Nephron progenitor cell (in vitro differentiated cells): ENCODE measurements at places on chromosomes 1 and 21.

- no peak for DNase-seq
Measured at GRCh38 chr1:190599670-190600069, 122.0 kb upstream of the BRINP3 start.

DNA sequence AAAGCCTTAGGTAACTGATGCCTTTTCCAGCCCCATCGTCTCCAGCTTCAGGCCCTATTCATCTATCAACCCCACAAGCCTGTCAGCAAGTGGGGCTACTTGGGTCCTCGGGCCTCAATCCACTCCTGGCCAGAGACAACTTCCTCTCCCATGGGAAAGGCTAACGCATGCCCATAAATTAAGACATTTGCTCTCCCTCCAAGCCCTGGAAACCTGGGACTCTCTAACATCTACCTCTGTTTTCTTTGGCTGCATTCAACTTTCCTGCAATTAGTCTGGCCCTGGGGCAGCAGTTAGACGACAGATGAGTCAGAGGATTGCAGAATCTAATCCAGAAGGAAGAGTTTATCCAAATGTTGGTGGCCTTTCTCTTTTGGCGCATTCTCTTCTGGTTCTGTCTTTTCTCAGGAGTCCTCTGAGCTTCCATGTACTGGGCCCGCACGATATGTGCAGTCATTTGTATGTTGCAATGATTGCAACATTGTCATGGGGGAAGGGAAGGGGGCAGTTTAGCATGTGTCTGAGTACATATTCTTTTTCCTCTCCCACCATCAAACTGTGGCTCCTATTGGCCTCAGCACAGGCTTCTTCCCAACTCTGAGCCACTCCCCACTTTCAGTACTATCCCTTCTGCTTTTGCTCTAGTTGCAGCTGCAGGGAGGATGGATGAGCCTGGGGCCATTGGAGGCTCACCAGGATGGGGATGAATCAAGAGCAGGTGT, 54.4 kb downstream of the NAV1 start:
- no peak for DNase-seq

DNA sequence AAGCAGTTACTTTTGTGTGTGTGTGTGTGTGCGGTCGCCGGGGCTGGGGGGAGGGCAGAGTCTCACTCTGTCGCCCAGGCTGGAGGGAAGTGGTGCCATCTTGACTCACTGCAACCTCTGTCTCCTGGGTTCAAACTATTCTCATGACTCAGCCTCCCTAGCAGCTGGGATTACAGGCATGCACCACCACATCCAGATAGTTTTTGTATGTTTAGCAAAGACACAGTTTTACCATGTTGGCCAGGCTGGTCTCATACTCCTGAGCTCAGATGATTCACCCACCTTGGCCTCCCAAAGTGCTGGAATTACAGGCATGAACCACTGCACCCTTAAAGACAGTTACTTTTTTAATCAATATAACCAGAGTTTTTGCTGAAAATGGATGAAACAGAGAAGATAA, 207.0 kb downstream of the PTPRC start:
- DNase-seq: no peak

GRCh38 chr1:161265305-161265704, 6.8 kb downstream of the PCP4L1 start:
- DNase-seq: no peak

- no peak for DNase-seq
Measured at GRCh38 chr1:19080721-19081120, 124.2 kb upstream of the IFFO2 start.

- peak; percentile 87 for DNase-seq
Measured at GRCh38 chr1:10694633-10695627, 101.5 kb downstream of the CASZ1 start.

DNA sequence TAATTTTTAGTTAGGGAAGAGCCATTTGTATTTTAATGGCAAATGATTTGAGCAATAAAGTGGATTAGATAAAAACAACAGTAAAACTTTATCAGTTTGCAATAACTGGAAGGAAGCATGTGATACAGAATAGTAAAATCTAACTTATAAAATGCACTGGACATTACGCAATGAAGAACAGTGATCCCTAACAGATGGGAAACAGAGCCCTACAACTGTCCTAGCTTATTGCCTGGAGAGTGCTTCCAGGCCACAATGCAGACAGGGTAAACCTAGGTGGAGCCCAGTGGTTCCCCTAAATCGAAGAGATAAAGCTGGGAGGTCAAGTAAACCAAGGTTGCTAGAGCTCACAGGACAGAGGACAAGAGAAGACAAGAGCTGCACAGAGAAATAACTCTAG, 7.0 kb downstream of the OMA1 start:
- no peak for DNase-seq

GRCh38 chr1:39238476-39238875, 34.0 kb downstream of the MACF1 start:
- DNase-seq: no peak
